ENCODE measurements at places on chromosomes 4 and X.

- ATAC-seq: no peak
Measured at GRCh38 chrX:38346150-38346549, 6.3 kb upstream of the OTC start.

- ATAC-seq: no peak
Measured at GRCh38 chr4:109977854-109978501, 65.3 kb downstream of the EGF start.

- ATAC-seq: no peak
Measured at GRCh38 chr4:182549356-182549755, 306.2 kb downstream of the TENM3 start.

GRCh38 chrX:145292218-145292617 is 44.9 kb downstream of the SPANXN1 start:
- ATAC-seq: no peak

DNA sequence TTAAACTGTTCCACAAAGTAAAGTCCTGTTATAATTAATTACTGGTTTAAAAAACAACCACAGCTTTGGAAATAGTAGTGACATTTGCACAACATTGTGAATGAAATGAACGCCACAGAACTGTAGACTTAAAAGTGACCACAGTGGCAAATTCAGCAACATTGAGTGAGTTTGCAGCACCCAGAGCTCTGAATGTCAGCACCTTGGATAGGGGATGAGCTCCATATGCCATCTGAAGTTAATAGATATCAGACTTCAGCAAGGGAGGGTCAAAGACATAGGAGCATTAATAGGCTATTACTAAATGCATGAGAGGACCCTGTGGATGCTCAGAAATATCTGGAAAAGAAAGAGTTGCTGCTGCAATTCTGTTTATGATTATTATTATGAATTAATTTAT is 55.3 kb upstream of the KCNIP4 start:
- no peak for ATAC-seq

GRCh38 chr4:147683188-147683591 is 773 bp downstream of the PRMT9 start:
- no peak for ATAC-seq

GRCh38 chrX:154751203-154751668 is 359 bp upstream of the GAB3 start:
- peak; percentile 65 for ATAC-seq

GRCh38 chrX:127877318-127877717 is 174.9 kb downstream of the ACTRT1 start:
- ATAC-seq: no peak

DNA sequence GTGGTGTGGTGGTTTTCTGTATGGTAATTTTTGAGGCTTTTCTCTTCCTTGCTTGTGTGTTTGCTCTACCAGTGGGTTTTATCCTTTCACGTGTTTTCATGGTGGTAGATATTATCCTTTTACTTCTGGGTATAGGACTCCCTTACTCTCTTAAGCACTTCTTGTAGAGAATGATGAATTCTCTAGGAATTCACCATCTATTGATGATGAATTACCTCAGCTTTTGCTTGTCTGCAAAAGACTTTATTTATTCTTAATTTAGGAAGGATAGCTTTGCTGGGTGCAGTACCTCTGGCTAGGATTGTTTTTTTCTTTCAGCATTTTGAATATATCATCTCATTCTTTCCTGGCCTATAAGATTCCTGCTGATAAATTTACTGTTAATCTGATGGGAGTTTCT is 415.3 kb downstream of the PDGFC start:
- ATAC-seq: no peak

DNA sequence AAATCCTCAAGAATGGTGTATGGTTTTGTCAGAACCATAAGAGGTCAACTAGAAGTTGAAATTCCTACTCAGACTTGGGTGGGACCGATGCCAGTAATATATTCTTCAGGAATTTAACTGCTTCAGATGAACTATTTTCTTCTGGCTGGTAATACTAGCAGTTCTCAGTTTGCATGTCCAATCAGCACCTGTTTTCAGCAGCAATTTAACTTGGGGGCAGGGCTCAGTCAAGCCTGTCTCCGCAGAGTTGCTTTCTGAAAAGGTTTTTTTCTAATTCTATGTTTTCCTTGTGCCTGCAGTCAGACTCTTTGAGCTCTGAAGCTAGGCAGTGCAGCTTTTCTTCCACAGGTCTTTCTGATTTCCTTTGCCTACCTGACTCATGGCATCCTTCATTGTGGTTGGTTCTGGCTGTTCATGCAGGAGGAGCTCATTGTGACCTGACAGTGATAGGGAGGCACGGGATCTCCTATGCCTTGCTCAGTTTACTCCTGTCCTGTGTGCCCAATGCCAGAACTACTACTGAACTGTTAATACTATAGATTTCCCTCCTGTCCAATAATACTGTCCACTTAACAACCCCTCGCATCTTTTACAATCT is 17.3 kb upstream of the FMR1 start:
- ATAC-seq: no peak

DNA sequence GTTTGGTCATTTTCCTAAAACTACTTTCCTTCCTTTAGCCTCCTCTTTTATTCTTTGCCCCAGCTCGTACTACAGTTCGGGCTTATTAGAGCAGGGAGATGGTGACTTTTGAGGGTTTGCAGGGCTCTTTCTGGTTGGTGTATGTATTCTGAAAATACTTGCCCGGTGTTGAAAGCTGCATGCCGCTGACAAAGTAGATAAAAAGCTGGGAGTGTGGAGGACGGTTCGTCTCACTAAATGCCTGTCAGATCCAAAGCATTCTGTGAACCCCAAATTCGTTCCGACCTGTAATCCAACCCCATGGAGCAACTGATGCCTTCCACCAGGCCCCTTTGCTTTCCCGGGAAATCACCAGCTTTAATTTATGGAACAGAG is 19.2 kb downstream of the TRIM2 start:
- ATAC-seq: no peak

- ATAC-seq: peak; percentile 31
Measured at GRCh38 chr4:87734936-87735335, 64.4 kb upstream of the IBSP start.

- no peak for ATAC-seq
Measured at GRCh38 chr4:158729716-158730559, 6.7 kb upstream of the PPID start.

GRCh38 chrX:103254171-103254824 is 657 bp downstream of the TCEAL8 start:
- peak; percentile 64 for ATAC-seq

DNA sequence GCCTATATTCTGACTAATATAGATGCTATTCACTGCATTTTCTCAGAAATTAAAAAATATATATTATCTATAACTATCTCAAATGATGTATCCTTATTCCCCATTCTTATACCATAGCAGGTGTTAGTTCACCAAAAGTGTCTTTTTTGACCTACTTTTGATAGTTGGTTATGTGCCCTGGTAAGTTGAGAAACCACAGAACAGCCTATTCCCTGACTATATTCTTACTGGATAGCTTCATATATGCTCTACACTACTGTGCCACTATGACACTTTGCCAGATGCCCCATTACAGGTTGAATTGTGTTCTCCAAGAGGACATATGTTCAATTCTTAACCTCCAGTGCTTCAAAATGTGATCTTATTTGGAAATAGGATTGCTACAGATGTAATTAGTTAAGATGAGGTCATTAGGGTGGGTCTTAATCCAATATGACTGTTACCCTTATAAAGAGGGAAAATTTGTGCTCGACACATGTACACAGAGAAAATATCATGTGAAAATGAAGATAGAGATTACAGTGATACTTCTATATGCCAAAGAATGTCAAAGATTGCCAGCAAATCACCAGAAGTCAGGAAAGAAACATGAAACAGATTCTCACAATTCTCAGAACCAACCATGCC is 76.1 kb downstream of the LRBA start:
- no peak for ATAC-seq

GRCh38 chr4:9898596-9899305 is 117.3 kb downstream of the DRD5 start:
- ATAC-seq: no peak

DNA sequence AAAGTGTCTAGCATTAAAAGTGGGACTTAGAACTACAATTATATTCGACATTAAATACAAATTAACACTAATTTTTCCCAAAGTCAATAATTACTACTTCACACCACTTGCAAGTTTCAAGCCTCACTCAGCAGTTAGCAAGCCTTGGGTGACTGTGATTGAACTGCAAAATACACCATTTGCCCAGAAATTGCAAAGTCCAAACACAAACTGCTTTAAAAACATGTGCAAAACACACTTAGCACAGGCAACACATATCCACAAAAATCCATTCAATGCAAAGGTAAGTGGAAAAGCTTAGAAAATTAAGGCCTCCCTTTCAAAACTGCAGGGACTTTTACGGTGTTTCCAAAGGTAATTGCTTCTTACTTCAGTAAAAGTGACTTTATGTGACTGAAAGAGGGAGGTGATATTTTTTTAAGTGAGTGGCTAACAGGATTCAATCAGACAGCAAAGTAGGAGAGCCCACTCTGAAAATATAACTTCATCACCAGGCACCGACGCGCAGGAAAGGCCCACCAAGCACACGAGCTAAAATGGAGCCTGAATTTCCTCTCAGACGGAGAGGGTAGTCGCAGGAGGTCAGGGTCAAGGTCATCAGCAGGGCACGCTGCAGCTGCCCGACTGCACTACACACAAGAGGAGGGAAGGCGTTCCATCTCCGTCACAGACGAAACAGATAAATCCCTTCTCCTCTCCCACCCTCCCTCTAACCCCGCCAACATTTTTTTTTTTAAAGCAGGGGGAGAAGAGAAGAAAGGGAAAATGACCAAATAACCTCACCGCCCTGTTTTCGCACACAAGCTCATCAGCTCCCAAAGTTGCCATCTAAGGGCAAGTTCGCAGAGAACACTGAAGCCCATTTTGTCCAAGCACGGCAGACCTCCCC is 3.1 kb downstream of the ZNF827 start:
- no peak for ATAC-seq

DNA sequence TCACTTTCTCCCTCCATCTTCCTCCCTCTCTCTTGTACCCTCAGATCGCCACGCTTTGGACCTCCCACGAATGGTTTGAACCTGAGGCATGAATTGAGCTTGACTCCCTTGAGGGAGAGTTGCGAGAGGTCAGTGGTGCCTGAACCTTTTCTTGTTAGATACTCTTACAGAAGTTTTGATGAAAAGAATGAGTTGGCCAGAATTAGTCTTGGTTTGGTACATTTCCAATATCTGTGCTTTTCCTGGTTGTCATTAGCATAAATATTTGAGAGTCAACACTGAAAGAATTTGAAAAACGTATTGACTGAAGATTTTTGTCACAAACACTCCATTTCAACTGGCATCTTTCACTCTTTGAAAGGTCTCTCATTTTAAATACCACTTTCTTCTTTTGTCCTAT is 510.6 kb upstream of the DIPK2B start:
- ATAC-seq: no peak

DNA sequence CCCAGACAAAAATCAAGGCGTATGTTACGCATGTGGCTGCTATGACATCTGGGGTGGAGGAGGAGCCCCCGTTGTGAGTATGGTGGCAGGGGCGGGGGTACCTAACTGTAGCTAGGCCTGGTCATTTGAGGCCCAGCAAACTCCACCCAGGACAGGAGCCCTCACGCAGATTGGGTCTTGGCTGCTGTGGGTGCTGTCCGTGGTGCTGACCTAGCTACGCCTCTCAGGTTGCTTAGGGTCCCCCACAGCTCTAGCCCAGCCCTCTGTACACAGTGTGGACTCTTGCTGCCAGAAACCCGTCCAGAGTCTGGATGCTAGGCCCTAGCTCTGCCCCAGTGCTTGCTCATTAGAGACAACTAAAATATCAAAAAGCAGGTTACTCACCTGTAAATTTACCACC is 146.7 kb upstream of the PSAPL1 start:
- ATAC-seq: no peak

- ATAC-seq: no peak
Measured at GRCh38 chr4:8699479-8700145, 107.0 kb downstream of the CPZ start.

- ATAC-seq: no peak
Measured at GRCh38 chrX:101977106-101977505, 45.3 kb upstream of the ZMAT1 start.

GRCh38 chr4:128579154-128579853 is 230.2 kb upstream of the JADE1 start:
- ATAC-seq: no peak

DNA sequence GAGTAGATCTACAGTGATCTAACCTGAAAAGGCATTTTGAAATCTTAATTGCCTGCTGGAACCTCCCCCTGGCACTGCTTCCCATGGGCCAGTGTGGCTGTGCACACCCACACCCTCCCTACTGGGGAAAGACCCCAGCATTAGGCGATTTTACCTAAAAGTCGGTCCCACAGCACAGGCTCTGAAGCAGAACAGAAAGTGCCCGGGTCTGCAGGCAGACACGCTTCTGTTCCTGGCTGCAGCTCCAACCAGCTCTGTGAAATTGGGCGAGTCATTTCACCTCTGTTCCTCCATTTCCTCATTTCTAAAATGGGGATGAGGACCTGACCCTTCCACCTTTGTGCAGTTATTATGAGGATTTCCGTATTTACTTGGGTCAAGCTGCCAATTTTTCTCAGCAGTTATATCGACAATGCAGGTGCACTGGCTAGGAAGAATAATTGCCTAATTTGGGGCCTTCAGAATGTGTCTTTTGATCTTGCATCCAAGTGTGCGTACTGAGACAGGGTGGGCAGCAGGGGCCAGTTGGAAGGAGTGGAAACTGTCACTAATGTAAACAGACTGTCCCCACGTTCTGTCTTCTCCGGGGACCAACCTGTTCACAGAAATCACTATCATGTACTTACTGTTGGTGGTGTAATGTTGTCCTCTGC is 7.1 kb downstream of the KLF3 start:
- peak; percentile 81 for ATAC-seq

GRCh38 chrX:149497626-149498025 is 7.5 kb downstream of the IDS start:
- no peak for ATAC-seq

GRCh38 chrX:13419918-13420317 is 100.1 kb upstream of the ATXN3L start:
- ATAC-seq: peak; percentile 43

DNA sequence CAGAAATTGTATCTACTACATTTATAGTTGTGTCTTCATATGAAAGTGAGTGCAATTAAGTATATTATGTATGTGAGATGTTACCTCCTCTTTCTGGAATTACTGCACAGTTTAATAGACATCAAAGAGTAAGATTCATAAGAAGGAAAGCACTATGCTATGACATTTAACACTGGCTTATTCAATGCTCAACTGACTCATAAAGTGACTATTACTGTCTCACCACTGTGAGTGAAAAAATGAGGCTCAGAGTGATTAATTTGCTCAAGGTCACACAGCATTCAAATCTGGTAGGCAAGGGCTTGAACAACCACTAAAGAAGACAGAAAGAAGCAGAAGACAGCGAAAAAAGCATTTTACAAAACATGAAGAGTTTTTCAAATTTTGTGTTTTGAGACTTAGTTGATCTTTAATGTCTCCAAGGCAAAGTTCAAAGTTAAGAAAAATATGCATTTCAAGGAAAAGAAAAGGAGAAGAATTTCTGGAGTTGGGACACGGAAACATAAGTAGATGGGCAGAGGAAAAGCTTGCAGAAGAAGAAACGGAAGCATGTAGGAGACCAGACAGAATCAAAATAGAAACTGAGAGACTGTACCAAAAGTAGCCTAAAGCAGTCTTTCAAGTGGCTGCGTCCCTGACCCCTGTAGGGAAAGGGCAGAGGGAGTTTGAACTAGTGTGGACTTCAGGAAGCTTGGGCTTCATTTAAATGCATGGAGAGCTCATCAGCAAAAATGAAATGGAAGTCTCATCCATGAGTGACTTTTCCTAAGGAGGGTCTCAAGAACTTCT is 66.3 kb downstream of the KCNIP4 start:
- no peak for ATAC-seq

GRCh38 chr4:879729-880077 is 52.4 kb downstream of the GAK start:
- ATAC-seq: peak; percentile 78

- ATAC-seq: no peak
Measured at GRCh38 chrX:155434906-155435743, 23.3 kb downstream of the F8A3 start.

GRCh38 chr4:23220911-23221310 is 528.2 kb downstream of the GBA3 start:
- ATAC-seq: no peak
